Effector memory CD8-positive, alpha-beta T cell (primary cell): ENCODE measurements at places on chromosomes 4 and X.

DNA sequence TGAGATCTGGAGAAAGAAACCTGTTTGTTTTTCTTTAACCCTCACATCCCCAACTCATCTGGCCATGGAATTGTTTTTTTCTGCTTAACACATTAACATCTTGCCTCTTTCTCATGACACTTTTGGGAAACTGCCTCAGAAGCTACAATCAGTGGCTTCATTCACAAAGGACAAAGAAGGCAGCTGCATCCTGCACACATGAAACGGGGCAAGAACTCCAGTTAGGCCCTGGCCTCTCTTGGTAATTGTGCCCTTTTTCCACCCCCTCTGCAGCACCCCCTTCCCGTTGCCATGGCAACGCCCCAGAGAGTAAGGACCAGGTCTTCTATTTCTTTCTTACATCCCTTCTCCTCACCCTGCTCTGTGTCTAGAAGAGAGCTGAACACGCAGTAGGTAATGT, 103.4 kb downstream of the PDGFRA start:
- no peak for DNase-seq

DNA sequence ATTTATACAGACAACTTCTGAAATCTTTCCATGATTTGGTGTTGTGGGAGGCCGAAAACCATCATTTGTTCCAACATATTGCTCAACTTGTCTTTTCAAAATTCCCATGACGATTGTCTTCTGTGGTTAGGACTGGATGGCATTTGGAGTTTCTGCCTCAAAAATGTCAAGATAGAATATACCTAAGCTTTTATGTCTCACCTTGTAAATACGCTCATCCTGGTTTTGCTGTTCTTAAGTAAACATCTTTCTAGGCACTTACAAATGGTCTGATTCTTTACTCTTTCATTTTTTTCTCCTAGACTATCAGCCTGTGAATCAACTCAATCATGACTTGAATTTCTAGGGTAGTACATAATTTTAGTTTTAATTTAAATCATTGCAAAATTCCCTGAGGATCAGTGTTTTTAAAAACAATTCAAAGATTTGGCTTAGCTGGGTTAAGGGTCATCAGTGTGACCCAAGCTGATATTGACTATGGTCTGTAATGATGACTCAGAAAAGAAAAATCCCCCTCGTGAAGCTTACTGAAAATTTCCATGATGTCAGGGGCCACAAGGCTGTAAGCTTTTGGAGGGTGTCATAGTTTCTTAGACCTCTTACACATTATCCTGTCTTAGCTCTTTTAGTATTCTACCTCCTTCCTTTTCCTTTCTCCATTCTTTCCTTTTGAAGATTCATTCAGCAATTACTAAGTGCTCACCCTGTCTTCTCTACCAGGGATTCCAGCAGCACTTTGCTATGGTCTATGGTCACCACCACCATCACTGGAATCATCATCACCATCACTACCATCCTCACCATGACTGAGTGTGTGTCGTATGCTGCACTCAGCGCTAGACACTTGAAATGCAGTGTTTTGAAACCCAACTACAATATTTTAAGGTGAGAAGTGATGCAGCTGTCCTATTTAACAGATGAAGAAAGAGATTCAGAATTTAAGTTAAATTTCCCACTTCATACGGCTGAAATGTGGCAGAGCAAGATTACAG, 124.4 kb downstream of the CPE start:
- DNase-seq = no peak

DNA sequence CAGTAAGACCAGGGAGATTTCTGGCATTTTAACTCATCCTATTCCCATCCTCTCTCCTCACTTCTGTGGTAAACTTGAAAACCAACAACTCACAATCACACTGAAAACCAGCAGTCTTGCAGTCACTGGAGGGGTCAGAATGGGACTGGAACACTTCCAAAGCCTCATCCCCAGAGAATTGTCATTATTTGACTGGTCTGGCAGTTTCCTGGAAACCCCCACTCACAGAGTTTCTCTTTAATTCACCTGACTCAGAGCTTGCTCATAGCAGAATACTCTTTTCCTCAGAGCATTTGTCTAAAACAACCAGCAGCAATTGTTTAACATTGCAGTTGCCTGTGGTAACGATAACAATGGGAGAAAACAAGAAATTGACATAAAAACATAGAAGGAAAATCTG, 7.3 kb upstream of the RAB9B start:
- no peak for DNase-seq

DNA sequence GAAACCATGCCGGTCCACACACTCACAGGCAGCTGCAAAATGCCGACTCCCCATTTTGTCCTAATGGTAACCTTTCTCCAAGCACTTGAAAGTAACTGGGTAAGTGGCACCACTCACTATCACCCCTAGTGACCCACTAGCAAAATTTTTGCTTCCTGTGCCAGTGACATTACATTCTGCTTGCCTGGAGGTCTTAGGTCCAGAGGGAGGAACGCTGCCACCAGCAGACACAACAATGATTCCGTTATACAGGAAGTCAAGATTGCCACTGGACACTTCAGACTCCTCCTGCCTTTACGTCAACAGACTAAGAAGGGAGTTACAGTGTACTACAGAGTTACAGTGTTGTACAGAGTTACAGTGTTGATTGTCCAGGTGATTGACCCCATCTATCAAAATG, 11.8 kb upstream of the TMEM192 start:
- DNase-seq = no peak

- no peak for DNase-seq
Observed at GRCh38 chr4:14695095-14695845, 307.0 kb upstream of the CPEB2 start.

DNA sequence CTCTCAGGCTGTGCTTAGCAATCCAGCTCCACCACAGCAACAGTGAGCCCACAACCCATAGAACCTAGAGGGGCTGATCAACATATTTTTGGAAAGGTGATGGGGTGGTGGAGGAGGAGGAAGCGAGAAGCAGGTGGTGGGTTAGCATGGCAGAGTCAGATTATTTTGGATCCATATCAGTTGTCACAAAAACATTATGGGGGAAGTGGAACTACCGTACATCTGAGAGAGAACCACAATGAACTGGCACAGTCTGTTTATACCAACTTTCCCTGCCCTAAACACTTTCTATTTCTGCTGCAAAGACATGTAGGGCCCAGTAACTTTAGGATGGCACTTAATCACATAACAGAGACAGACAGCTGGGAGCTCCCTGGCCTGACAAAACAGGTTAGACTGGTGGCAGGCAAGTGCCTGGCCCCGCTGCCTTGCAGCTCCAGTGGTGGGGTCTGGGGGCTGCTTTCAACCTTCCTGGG, 4.3 kb downstream of the SLC9A7 start:
- DNase-seq = no peak

- DNase-seq = no peak
Observed at GRCh38 chr4:52035190-52035589, 2.9 kb downstream of the SGCB start.

DNA sequence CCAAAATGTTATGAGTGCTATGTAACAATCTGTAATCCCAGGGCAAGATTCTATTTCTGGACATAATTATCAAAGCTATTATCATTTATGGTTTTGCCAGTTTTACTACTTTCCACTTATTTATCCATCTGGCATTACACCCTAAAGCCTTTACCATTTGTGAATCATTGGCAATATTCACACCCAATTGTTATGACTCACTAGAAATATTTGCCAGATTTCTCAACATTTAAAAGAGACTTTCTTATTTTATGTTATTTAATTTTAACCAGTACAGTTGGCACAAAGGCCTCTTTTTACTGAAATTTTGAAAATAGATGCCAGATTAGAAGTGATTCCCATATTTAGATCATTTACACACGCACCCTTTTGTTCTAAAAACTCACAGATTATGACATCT, 242.7 kb upstream of the WDFY3 start:
- no peak for DNase-seq

- no peak for DNase-seq
Observed at GRCh38 chrX:1248331-1249061, 20.1 kb upstream of the CSF2RA start.

DNA sequence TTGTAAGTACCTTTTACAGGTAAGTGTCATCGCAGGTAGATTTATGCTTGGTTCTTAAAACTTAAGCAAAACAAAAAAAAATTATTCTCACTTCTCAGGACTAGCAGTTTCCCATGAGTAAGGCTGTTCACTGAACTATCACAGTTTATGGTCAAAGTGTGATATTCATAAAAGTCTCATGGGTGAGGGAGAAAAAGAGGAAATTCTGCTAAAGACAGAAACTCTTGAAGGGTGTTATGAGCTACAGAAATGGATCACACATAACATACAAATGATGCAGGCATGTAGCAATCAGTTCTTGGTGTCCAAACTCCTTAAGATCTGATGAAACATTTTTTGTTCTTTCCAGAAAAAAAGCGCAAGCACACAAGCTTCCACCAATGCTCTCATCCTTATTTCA, 8.5 kb downstream of the RAB9A start:
- DNase-seq = no peak

DNA sequence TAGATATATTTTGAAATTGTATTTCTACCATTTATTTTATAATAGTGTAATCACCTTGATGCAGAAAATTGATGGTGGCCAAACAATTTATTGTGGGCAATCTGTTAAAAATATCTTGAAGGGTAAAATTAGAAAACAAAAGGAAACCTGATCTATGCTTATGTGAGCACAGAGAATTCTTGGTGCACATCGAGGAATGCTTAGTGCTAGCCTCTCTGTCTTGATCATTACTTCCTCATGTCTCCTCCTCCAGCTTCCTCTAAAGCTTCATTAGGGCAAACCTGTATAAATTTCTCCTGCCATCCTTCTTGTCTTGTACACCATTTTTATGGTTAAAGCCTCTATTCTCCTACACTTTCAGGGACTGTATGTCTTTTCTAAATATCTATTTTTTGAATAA, 725.8 kb downstream of the RAPGEF2 start:
- DNase-seq = no peak

DNA sequence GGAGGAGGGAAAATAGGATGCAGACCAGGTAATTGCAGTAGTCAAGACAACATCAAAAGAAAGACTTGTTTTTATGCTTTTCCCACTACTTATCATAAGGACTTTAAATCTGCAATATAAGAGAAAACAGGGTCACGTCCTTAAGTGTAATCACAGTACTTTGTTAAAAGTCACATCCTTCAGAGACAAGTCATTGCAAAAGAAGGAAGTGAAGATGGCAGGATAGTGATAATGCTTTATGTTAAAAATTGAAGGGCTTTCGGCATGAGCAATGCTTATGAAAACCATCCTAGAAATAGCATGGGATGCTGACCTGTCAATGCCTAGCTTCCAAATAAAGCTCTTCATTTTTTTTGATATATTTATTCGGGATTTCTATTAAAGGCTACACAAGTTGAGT, 110.2 kb upstream of the TENM3 start:
- no peak for DNase-seq

DNA sequence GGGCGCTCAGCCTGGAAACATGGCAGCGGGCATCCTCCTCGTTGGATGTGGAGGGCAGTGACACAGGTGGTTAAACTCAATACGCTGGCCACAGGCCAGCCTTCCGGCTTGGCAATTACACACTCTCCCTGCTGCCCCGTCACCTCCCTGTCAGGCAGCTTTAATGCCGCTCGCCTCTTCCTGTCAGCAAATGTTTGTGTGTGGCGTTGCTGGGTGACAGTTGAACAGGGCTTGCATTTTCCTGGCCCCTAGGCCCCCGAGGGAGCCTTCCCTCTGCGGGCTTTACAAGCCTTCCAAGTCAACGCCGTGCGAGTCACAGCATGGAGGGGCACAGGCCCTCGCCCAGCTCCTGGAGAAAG, 620.0 kb downstream of the BCOR start:
- DNase-seq = no peak

- DNase-seq = no peak
Observed at GRCh38 chr4:33062155-33062806, 2342.1 kb downstream of the PCDH7 start.

- no peak for DNase-seq
Observed at GRCh38 chrX:48919360-48919841, 577 bp upstream of the PIM2 start.

- DNase-seq = no peak
Observed at GRCh38 chr4:176653401-176654220, 139.1 kb downstream of the VEGFC start.

DNA sequence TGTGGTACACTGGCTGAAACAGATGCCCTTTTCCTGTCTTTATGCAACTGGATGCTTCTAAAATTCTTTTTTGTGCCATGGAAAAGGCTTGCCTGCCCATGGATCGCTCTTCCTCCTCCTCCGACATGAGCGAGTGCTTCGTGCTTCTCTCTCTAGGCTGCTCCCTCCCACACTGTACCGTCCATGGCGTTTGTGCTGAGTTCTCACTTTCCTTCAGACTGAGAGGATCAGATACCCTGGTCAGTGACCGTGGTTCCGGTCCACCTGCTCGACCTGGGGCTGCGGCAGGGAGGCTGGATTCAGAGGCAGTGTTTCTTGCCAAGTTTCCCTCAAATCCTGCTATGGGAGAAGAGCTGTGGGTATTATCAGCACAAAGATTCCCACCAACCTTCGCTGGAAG, 10.2 kb upstream of the CLDN24 start:
- DNase-seq = no peak

GRCh38 chr4:172652369-172652768, 516.2 kb upstream of the GALNT7 start:
- DNase-seq = no peak

- DNase-seq = peak; percentile 5
Observed at GRCh38 chrX:40573763-40574162, 7.0 kb upstream of the ATP6AP2 start.

DNA sequence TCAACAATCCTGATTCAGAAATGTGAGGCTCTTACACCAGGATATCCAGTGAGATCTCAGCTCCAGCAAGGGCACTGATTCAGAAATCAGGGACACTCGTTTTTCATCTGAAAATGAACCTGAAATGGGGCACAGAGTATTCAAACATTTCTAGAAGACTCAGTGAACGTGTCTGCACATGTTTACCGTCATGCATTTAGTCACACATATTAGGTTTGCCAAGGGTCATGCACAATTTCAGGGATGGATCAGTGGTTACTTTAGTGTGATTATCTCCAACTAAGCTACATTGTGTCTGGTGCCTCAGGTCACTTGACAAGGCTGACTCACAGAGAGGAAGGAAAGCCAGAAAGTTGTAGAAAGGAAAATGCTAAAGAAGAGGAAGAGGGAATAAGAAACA, 33.6 kb upstream of the SPANXN2 start:
- DNase-seq = no peak

GRCh38 chrX:11329021-11329420, 35.8 kb downstream of the AMELX start:
- DNase-seq = no peak

- no peak for DNase-seq
Observed at GRCh38 chr4:25621027-25621930, 34.4 kb upstream of the SLC34A2 start.

GRCh38 chr4:2428496-2429213, 9.9 kb downstream of the CFAP99 start:
- DNase-seq = no peak

DNA sequence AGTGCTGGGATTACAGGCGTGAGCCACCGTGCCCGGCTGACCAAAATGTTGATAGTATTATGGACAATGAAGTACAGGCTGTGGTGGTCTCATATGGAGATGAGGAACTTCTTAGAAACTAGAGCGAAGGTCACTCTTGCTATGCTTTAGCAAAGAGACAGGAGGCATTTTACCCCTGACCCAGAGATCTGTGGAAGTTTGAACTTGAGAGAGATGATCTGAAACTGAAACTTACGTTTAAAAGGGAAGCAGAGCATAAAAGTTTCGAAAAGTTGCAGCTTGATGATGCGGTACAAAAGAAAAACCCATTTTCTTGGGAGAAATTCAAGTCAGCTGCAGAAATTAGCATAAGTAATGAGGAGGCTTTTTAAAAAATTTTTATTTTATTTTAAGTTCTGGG, 8.5 kb upstream of the CTAG2 start:
- DNase-seq = no peak
